ENCODE measurements at places on chromosomes 2 and 18.

DNA sequence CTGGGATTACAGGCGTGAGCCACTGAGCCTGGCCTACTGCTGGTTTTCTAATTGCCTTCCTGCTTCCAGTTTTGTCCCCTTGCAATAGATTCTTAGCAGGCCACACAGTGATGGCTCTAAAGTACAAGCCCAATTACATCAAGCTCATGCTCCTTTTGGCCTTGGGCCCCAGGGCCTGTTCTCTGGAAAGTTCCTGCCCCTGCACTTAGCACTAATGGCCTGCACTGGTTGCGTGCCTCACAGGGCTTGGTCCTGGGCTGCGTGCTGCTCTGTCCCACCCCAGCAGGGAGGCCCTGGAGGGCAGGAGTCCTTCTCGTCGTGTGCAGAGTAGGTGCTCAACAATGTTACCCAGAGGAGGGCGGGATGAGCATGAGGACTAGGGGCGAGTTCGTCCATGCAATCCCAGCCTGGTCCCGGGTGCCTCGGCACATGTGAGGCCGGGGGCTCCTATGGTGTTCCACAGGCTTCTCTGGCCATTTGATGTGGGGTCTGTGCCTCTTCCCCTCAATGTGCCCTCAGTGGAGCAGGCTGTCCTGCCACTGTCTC lies 51.7 kb downstream of the PDCL3 start:
- no peak for DNase-seq

DNA sequence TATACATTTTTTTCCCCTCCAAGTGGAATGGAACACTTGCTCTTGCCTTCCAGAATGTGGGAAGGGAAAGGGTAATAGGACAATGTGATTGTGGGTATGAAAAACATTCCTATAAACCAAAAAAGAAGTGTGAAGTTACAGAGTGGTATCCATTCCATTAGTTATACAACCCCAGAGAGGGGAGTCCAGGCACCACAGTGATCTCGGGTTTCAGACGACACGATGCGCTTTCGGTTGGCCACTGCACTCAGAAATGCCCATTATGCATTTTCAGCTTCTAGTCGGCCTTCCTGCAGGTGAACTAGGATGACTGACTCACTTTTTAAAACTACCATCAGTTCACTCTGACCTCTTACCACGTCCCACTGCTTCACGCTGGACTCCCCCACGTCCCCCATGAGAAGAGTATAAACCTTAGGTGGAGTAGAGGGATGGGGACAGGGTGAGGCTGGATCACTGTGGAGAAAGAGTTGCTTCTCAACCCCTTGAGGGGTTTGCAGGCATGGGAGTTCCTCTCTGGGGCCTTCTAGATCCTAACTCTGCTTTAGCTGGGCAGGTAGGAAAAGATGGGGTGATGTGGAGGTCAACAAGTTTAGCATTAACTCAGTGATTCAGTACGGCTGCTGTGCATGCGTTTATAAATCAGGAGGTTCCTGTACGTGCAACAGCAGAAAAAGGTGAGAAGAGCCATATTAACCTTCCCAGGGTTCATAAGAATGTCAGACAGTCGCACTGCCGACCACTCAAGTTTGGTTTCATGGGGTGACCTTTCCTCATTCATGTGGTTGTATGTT lies 50.5 kb downstream of the ZNF532 start:
- no peak for DNase-seq

GRCh38 chr2:47386551-47386950 lies 16.4 kb upstream of the MSH2 start:
- DNase-seq = no peak

- DNase-seq = no peak
Observed at GRCh38 chr2:216837740-216838139, 22.1 kb downstream of the TNP1 start.

DNA sequence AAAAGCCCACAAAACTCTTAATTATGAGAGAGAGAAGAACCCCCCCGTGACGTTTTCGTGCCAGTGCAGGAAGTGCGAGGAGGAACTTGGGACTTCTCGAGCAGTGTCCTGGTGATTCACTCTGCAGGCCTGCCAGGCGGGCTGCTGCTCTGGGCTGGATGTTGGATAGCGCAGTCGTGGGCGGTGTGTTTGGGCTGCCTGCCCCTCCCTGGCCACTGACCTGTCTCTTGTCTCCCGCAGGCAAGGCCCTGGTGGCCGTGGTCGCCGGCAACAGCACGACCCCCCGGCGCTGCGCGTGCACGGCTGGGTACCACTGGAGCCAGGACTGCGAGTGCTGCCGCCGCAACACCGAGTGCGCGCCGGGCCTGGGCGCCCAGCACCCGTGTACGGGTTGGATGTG lies 29.0 kb downstream of the TNFRSF11A start:
- no peak for DNase-seq

DNA sequence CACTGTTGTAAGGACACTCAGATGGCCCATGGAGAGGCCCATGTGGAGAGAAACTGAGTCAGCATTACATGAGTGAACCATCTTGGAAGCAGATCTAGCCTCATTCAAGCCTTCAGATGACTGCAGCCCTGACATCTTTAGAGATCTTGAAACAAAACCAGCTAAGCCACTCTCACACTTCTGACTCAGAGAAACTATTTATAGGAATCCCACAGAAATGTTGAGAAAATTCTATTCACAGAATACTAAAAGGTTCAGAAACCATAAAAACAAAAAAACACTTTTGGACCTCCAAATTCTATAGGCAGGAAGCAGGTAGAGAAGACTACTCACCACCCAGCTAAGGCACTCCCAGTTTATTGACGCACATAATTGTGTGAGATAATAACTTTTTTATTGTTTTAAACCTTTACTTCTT lies 8.7 kb downstream of the TMEM169 start:
- DNase-seq = no peak

DNA sequence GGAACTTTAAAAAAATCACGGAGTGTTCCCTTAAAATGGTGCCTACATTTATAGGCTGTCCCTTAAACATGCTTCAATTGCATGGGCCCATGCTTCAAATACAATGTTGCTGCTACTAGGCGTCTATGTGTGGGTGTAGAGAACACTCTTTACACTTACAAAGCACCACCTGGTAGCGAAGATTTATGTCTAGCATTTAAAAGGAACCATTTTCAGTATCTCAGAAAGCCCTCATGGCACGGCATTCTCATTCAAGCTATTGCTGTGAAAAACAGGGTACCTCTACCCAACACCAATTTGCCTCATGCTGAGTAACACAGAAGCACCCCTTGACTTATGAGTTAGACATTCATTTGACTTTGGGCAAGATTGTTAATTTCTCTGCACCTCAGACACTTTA lies 112.9 kb upstream of the CNTNAP5 start:
- no peak for DNase-seq

DNA sequence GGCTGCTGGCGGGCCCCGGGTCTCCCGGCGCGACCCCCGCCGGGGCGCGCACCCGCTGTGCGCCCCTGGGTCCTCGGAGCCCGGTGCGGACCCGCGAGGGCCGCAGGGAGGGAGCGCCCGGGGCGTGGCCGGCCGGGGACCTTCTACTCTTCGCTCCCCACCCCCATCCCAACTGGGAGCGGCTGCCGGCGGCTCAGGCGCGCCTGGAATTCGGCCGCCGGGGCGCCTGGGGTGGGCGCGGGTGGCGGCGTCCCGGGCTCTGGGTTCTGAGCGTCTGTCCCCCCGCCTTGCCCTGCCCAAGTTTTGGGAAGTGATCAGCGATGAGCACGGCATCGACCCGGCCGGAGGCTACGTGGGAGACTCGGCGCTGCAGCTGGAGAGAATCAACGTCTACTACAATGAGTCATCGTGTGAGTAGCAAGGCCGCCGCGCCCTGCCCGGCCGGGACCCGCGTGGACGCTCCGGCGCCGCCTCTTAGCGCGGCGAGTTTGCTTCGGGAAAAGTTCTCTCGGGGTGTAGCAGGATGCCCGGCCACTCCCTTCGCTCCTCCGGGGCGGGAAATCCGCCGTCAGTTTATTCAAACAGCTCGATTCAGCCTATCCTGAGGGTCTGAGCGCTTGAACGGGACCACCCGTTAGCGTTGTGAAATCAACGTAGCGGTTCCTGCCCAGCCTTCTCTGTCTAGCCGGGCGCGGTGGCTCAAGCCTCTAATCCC lies 502 bp downstream of the TUBB6 start:
- DNase-seq = peak; percentile 80

DNA sequence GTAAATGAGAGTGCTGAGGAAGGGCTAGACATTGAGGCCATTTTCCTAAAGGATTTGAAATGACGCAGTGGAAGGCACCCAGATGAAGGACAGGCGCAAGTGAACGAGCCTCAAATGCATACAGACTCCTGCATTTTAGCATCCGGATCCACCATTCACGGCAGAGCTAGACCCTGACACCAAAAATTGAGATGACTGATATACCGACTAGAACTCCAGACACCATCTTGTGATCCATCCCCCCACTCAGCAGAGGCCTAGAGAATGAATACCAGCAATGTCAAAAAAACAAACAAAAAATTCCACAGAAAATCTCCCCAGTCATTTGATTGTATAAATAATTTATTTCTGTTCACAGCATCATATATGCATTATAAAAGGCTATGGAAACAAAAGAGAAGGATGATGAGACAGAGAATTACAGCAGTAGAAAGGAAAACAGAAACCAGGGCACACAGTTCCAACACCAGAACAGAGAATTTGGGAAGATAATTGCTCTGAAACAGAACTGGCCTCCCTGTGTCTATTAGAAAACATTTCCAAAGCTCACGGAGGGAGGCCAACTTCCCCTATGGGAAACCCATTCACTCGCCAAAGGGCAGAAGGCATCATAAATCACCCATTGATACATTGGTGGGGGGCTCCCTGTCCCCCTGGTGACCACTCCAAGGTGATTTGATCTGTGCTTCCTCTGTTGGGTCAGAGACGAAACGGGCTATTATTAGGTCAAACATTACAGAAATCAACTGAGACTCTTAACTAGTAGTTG lies 4.0 kb downstream of the ARL4C start:
- no peak for DNase-seq

- DNase-seq = no peak
Observed at GRCh38 chr18:5895299-5895875, at the start of gene TMEM200C. Gene TMEM200C, minus strand, starts transcription at chr18:5895522. Its CDS starts 3,459 bp downstream, at chr18:5892063.

DNA sequence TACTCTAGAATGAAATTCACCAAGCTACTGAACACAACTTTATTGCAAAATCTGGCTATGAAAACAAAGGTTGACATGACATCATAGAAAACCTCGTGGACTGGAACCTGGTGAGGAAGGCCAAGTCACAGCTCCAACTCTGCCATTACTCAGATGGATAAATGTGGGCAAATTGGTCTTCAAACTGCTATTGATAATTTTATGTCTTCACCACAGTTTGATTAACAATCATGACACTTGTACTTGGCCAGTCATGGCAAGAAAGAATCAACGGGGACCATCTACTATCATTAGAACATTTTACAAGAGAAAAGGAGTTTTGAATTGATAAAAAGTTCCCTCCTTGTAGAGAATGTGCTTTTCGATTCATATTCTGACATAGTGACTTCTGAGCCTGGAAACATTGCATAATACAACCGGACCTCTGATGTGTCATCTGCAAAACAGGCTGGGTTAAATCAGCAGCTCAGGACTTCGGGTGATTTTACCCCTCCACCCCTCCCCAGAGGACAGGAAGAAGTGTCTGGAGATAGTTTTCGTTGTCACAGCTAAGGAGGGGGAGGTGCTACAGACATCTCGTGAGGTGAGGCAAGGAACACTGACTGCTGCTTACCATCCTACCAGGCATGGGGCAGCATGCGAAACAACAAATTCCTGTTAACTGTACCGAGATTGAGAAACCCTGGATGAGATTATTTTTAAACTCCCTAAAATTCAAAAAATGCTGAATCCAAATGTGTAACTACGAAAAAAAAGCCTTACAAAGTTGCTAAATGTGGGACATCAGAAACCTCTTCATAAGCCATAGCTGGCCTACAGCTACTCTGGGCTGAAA lies 8.4 kb downstream of the L3MBTL4 start:
- DNase-seq = no peak

- DNase-seq = no peak
Observed at GRCh38 chr18:45413180-45413836, 202.0 kb upstream of the SLC14A2 start.

DNA sequence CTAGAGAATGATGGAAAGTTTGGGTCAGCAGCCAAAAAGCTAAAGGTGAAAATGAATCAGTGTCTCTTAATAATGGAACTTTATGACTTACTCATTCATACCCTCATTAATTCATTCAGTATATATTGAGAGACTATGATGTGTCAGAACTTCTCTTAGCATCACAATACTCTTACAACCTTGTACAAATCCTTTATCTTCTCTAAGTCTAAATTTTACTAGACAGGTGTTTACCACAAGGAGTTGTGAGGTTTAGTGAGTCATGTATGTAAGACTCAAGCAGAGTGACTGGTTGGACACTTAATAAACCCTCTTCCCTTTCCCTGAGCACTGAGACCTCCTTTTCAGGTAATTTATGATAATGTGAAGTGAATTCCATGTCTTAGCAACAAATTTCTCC lies 129.6 kb downstream of the PPP1R1C start:
- no peak for DNase-seq

- no peak for DNase-seq
Observed at GRCh38 chr2:20666005-20666303, 990 bp upstream of the GDF7 start.

DNA sequence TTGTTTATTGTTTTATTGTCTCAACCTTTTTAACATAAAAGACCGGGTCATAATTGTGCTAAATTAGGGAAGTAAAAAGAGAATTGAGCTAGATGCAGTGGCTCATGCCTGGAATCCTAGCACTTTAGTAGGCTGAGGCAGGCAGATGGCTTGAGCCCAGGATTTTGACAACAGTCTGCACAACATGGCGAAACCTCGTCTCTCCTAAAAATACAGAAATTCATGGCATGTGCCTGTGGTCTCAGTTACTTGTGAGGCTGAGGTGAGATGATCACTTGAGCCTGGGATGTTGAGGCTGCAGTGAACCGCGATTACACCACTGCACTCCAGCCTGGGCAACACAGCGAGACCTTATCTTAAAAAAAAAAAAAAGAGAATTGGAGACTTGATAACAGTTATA lies 104.2 kb upstream of the TTC27 start:
- no peak for DNase-seq

DNA sequence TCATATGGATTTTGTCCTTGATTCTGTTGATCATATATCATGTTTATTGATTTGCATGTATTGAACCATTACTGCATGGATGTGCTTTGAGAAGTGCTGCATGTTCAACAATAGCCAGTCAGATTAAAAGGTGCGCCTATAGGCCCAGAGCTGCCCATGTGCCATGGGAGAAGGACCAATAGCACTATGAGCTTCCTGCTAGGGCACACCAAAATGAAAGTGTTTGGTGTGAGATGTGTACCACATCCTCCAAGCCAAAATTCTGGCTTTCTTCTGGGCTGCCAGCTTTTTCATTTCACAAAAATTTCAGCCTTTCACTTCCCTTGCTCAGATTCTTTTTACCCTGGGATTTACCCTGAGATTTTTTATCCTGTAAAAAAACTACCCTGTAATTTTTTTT lies 34.8 kb upstream of the MMADHC start:
- DNase-seq = no peak
